Activated CD4-positive, alpha-beta T cell treated with anti-CD3 and anti-CD28 coated beads, Interleukin-10, Interleukin-2, amounts not matched to agents 100 ng/mL and 50 ng/mL, durations not matched to agents 16 hours and 8 hours (primary cell): ENCODE measurements at places on chromosomes 3 and 15.

DNA sequence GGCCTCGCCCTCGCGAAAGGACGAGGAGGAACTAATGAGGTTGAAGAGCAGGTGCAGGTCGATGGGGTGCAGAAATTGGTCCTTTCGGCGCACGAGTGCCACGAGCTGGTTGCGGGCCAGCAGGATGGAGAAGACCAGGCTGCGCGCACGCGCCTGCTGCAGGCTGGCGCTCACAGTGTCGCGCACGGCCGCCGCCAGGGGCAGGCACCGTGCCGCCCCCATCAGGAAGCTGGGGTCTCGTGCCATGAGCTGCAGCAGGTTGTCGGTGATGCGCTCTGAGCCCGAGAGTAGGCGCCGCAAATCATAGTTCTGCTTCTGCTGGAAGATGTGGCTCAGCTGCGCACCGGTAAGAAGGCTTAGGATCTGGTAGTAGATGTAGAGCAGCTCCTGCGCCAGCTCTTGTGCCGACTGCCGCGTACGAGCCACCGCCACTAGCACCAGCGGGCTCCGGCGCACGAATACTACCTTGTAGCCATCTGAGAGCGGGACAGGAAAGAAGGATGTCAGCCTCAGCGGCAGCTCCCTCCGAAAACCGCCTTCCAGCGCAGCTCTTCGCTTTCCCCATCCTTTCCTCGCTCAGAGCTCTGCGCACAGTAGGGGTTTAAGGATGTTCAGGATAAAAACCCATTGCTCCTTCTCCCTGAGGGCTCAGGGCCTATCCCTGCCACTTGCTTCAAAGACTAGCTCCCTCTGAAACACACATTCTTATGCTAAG is 6.9 kb upstream of the MST1R start:
- DNase-seq = no peak

DNA sequence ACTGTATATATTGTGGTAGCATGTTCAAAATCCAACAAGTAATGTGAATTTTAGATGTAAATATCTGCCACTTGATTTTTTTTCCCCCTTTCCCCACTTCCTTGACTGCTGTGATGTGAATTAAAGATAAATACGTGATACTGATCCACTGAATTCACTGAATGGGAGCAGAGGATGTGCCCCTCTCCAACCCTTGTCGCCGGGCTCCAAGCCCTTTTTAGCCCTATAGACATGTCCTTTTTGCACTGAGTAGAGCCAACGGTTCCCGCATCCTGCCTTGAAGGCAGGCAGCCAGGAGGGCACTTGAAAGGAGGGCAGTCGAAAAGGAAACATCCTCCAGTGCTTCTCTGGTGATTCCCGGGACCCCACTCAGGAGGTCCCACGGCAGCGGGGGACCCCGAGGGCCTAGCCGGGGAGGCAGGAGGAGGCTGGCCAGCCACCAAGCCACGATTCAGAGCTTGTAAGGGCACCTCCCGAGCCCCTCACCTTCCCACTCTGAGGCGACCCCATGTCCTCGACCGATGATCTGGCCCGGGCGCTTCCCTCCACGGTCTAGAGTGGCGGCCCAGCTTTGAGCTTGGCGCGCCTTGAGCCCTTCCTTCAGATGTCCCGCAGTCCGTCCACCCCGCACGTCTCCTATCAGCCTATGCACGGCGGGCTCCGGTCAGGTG is 901 bp upstream of the MANF start:
- DNase-seq = peak; percentile 45

GRCh38 chr3:97089621-97090020 is 275.2 kb downstream of the EPHA6 start:
- no peak for DNase-seq

DNA sequence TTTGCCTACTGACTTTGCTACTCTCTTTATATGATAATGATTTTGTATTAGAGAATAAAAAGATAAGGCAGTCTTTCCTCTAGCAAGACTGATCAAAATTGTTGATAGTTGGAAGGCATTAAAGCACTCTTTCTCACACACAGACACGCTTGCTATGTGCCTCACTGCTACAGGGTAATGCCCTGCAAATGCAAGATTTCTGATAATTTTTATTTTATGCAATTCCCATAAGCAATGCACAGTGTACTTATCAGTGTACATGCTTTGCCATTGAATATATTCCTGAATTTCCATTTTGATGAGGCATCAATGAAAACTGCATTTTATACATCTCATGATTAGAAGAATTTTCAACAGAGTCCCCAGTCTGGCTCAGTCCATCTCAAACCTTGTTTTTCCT is 263.2 kb downstream of the CHST2 start:
- DNase-seq = no peak

DNA sequence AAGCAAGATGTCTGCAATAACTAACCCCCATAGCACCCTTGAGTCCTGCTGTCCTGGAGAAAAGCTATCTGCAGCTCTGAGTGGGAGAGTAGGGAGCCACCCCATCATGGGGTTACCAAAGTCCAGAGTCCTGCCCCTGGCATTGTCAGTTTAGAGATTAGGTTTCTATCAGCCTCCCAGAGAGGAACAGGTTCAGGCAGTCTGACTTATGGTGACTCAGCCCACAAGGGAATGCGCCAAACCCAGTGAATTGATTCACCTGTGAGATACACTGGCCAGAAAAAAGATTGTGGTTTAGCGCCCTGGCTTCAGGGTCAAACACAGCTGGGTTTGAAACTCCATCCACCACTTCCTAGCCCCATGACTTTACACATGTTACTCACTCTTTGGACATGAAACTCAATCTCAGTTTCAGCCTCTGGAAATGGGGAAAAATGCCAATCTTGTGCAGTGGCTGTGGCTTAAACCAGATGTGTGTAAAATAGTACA is 263.6 kb upstream of the HES1 start:
- DNase-seq = peak; percentile 52

DNA sequence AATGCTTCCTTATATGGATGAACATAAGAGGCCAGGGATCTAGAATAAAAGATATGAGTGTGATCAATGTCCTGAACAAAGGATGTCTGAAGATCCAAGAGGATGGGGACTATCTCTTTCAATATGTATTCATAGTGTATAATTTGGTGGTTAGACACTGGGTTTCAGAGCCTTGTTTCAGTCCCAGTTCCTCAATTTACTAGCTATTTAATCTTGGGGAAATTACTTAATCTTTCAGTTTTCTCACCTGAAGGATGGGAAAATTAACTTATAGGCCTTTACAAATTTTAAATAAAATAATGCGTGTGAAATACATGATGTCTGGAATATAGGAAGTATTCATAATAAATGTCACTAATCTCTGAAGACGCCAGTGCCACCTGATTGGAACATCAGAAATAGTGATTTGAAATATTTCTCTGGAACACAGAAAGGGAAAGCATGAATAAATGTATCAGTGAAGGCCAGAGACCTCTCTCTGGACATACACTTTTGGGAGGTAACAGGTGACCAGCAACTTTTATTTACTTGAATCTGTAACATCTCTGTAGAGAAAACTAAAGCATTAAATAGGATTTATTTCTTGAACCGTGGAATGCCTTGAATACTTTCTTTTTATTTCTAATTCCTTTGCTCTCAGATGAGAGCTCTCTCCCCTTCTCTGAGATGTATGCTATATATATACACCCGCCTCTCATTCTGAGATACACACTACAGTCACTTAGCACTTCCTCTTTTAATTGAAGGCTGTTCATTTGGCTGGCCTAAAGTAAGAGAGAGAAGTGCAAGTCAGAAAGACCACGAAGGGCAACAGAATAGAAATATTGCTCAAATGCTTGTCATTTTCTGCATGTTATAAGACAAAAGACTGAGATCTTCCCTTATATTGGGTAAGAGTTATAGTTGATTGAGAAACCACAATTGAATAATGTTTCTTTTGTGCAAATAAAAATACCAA is 407.1 kb downstream of the LSAMP start:
- no peak for DNase-seq

DNA sequence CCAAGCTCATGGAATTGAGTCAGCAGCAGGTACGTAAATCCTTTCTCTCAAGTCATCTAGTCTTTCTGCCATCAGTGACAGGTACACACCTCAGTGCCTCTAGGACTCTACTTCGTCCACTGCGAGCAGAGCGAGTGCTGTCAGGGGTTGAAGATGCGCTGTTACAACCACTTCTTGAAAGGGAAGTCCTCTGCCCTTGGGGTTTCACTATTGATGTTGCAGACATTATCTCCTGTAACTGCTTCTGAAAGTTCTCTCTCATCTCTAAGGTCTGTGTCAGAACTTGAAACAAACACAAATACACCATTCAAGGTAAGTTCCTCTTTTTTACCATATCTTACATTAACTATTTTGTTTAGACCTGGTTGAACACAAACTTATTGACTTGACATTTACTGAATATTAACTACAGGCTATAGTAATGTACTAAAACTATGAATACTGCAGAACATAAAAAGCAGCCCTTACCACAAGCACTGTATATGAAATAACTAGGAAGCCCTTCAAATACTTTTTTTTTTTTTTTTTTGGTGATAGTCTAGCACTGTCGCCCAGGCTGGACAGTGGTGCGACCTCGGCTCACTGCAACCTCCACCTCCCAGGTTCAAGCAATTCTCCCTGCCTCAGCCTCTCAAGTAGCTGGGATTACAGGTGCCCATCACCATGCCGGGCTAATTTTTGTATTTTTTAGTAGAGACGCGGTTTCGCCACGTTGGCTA is 41.5 kb downstream of the TOPBP1 start:
- DNase-seq = peak; percentile 23

DNA sequence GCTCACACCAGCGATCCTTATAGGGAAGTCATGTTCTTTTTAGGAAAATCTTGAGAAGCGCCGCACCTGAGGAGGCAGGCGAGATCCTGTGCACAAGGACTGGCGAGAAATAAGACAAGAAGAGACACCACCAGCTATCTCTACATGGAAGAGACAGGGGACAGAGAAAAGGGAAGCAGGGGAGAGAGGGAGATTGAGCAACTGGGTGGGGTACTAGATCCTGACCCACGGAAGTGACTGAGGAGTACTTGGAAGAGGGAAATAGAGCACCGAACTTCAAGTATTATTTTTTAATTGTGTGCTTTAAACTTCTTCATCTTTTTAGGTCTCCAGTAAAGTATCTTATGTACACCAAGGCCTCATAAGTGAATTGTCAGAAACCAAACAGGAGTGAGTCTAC is 742.0 kb upstream of the LMCD1 start:
- no peak for DNase-seq

DNA sequence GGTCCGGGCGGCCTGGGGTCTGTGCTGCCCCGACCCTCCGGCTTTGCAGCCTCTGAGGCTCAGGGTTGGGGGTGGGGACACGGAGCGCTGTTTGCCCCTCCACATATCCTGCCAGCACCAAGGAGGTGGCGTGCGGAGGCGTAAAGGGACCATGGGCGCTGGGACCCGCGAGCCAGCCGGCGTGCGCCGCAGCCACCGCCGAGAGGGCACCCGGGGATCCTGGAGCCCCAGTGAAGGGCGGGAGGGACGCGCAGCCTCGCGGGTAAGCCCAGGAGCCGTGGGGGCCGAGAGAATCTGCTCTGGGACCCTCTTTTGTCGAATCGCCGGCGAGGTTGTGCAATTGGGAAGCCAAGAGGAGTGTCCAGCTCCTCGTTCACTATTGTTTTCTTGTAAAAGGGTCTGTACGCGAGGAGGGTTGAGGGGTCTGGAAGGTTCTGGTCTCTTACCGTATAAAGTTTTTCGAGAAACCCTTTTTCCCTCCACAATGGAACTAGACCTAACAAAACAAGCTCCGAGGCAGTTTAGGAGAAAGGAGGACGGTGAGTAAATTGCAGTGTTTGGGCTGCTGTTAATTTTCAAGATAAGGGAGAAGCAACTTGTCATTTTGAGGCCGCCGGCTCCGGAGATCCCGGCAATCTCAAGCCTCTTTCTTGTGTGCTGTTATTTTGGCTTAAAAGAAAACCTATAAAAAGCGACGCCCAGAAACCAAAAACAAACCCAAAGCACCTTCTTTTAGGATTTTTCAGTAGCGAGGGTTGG is 29.9 kb upstream of the ST3GAL6 start:
- DNase-seq = peak; percentile 8

GRCh38 chr3:179081885-179082284 is 10.3 kb upstream of the ZMAT3 start:
- DNase-seq = no peak

DNA sequence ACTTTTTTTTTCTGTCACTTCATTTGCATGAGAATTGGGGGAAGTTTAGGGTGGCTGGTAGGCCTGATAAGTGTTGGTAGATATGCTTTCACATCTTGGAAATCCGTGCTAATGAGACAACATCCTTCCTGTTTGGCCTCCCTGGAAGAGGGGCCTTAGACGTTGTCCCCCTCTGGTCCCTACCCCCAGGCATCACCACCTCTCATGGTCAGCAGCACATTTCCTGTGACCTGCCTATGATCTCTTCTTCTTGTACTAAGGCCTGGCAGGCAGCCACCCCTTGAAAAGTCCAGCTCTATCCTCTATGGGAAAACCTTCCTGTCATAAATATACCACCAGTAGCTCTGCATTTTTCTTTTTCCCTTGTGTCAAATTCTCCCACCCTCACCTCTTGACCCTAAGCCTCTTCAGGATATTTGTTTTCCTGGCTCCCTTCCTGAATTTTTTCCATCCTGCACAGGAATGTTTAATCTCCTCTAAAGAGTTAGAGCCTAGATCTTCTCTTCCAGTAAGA is 107.8 kb downstream of the SNRK start:
- DNase-seq = no peak

- no peak for DNase-seq
These were observed 23.9 kb upstream of the NR2C2 start for GRCh38 chr3:14923476-14923875.

DNA sequence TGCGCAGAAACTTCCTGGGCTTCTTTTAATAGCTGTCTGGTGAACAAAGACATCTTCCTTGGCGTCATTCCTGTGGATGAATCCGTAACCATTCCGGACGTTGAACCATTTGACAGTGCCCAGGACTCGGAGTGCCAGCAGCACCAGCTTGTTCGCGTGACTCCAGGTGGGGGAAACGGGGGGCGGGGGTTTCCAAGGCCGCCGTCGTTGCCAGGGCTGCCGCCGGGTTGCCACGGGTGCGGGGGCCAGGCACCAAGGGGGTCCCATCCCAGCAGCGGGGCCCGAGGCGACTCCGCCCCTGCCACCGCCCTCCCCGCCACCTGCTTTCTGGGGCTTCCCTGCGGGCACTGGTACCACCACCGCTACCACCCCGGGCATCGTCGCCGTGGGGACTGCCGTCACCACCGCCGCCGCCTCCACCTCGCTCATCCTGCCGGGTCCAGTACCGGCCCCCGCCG is 22.8 kb downstream of the RGMA start:
- no peak for DNase-seq

DNA sequence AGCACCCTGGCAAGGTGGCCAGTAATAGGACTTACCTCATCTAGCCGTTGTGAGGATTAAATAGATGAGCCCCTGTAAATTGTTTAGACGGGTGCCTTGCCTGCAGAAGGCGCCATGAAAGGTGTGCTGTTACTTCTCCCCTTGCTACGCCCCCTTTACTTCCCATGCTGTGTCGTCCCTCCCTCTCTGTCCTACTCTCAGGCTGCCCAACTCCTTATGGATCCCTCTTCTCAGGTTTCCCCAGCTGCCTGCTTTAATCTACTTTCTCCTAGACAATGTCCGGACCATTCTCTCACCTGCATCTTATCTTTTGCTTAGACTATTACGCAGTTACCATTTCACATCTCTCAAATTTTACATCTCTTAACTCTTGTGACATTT is 1.7 kb upstream of the FBXW12 start:
- no peak for DNase-seq

- peak; percentile 79 for DNase-seq
These were observed 27.3 kb upstream of the BCL2L10 start for GRCh38 chr15:52139599-52140462.
